ENCODE measurements at places on chromosomes 7 and 10.

- DNase-seq: no peak
Measured at GRCh38 chr7:156222611-156223010, 410.3 kb upstream of the SHH start.

GRCh38 chr7:49433794-49434193, 339.6 kb upstream of the VWC2 start:
- no peak for DNase-seq

- DNase-seq: no peak
Measured at GRCh38 chr7:2735744-2736143, 47.7 kb downstream of the AMZ1 start.

DNA sequence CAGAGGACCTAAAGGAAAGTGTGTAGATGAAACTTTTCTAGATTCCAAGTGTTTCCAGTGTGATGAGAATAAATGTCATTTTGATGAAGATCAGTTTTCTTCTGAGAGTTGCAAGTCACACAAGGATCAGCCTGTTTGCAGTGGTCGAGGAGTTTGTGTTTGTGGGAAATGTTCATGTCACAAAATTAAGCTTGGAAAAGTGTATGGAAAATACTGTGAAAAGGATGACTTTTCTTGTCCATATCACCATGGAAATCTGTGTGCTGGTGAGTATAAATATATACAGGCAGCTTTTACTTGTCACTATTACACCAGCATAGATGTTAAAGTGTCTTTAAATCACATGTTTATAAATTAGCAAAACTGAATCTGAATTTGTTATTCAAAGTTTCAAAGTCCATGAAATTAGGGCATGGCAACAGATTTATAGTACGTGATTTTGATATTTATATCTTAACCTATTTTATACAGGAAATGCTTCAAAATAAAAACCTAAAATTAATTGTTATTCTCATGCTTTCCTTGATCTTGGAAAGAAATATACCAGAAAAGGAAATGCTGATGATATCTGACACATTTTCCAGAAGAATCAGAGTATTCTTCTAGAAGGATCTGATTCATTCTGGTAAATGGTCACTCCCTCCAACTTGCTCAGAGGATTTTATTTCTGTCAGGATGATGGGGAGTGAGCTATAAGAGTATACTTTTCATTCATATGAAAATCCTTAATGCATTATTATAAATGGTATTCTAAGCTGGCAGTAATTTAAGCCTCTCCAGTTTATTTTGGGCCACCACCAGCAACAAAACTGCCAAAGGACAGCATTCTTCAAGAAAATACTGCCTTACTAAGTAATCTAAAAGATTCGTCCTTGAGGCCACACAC, 71.4 kb downstream of the ITGB8 start:
- DNase-seq: no peak

GRCh38 chr10:59315465-59315864, 46.9 kb downstream of the FAM13C start:
- no peak for DNase-seq

Data from left cardiac atrium (tissue), 4 donors.